ENCODE measurements at places on chromosomes 12 and 14.

DNA sequence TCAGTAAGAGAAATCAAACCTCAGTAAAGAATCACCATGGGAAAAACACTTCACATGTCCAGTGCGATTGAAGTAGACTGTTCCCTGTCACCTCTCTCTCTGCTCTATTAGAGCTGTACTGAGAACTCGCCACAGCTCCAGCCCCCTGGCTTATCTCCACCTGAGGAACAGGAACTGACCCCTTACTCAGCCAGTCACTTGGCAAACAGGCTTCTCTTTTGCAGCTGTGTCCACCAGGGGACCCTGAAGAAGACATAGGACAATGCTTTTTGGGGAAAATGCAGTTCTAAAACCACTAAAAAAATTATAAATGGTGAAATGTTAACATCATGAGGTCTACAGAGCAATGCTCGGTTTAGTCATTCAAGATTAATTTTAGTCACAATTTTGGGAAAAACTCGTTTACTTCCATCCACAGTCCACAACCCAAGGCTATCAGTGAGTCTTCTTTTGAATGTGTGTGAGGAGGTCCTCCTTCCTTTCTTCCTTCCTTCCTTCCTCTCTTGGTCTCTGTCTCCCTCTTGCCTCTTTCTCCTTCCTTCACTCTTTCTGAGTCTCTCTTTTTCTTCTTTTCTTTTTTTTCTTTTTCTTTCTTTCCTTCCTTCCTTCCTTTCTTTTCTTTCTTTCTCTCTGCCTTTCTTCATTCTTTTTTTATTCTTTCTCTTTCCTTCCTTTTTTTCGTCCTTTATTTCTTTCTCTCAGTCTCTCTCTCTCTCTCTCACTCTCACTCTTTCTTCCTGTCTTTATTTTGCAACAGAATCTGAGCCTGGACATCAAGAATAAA lies 1189.5 kb upstream of the TMEM132C start:
- no peak for DNase-seq

GRCh38 chr14:26974965-26975364 lies 377.1 kb upstream of the NOVA1 start:
- no peak for DNase-seq

DNA sequence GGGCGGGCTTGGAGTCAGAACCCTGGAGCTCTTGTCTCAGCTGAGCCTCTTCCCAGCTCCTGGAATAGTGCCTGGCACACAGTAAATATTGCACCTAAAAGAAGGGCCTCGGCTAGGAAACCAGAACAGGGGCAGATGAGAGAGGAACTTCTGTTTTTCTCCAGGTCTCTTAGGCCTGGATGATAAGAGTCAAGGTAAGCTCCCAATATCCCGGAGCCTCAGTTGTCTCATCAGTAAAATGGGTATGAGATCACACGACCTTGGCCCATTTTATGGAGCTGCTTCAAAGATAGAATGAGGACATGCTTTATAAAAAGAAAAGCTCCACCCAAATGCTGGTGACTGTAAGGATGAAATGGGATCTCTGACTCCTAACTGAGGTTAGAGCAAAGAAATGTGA lies 202.2 kb downstream of the TTC7B start:
- DNase-seq = no peak

GRCh38 chr14:32134448-32135097 lies 57.5 kb downstream of the ARHGAP5 start:
- no peak for DNase-seq

DNA sequence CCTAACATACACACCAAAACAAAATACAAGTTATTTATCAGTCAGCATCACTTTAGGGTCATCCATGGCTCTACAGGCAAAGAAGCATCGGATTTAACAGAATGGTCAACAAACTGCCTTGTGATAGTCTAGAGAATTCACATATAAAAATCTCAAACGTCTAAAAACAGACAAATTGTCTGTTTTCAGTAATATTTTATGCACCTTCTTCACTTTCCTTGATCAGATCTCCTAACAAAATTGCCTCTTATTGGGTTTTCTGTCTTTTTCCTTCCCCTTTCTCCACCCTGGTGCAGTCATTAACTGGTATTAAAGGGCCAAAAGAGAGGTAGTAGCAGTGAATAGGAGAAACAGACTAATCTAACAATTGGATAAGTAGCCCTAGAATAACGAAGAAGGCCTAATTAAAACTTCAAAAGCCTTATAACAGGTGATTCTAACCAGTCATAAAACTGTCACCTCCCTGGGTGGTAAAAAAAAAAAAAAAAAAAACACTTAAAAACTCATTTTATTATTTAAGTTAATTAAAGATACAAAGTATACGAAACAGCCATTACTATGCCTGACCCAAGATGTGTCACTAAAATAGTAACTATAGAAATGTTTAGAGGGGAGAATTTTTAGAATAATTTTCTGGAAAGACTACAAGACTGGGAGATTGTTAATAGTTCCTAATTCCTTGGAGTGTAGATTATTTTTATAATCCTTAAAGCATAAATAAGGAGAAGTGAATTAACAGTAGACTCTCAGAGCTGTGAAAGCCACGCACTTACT lies 1.5 kb downstream of the KIF21A start:
- no peak for DNase-seq

DNA sequence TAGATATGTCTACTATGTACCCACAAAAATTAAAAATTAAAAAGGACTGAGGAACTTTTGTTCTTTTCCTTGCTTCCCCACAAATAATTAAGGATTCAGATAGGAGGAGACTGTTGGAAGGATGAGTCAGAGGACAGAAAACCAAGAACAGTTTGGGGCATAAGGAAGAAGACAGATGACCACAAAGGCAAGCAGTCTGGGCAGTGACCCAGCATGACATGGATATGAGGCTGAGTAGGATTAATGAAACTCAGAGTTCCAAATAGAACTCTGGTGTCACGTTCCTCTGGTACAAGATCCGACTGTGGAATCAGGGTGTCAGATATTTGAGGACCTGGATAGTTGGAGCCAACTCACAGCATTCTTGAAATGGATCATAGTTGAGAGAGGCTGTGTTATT lies 89.3 kb upstream of the SLC38A4 start:
- no peak for DNase-seq

- no peak for DNase-seq
Measured at GRCh38 chr12:64390275-64390851, at the start of gene C12orf56. TSS of gene C12orf56 (minus strand) at chr12:64390758. CDS start at chr12:64390565, 193 bp downstream.

GRCh38 chr14:36942522-36943245 lies 229.7 kb downstream of the SLC25A21 start:
- DNase-seq = no peak

- DNase-seq = no peak
Measured at GRCh38 chr12:56324206-56324605, 8.4 kb upstream of the CNPY2 start.

DNA sequence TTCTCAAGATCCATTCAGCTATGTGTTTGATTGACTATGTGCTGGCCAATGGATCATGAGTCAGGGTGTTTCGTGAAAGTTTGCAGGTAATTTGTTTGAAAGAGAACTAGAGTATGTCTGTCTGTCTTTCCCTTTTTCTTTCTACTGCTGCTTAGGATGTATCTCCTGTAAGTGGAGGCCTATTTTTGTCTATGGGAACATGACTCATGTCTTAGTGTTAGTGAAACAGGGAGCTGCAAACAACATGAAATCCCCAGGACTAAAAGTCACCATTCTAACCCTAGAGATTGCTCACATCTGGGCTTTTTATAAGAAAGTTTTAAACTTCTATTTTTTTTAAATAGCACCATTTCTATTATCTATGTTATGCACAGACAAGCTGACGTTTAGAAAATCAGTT lies 333.0 kb downstream of the CCER1 start:
- no peak for DNase-seq

Data from epithelial cell of proximal tubule (primary cell).